Activated T-cell treated with anti-CD3 and anti-CD28 coated beads for 1 hour (primary cell): ENCODE measurements at places on chromosomes 3 and 15.

- no peak for DNase-seq
These were observed 266.6 kb upstream of the SLITRK3 start for GRCh38 chr3:165462636-165463334.

DNA sequence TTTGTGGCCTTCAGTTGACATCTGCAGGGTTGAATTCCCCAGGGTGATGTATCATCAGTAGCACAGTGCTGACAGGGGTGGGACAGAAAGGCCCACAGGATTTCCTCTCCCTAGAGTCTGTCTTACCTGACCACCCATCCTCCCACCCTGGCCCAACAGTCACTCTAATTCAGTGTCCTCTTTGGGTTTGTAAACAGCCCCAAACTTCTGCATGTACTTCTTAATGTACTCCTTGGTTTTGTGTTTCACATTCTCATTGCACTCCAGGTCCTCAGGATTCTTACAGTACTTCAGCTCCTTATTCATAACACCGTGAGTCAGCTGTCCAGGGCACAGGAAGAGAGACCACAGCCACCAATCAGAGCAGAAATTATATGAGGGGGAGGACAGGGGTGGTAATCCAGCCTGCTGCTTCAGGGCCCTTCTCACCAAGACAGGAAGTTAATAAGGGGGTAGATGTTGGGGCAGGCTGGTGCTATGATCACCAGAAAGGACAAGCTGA is 37.5 kb downstream of the NBEAL2 start:
- DNase-seq: no peak

DNA sequence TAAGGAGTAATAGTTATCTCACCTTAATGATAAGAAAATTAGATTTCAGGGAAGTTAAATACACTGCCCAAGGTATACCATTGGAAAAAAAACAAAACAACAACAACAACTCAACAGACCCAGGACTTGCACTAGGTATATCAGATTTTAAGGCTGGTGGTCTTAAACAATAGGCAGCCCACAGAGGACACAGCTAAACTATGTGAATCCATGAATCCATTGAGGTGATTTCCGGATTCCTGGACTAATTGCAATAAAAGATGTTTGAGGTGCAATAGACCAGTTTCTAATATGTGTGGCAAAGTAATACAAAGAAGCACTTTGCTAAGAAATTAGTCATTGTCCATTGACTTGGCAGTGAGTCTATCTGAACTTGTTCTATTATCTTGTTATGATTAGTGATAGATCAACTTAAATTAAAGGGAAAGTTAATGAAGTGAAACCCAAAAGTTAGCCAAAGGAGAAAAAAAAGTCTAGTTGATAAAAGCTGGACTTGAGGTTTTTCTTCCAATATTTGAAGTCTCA is 60.9 kb upstream of the MAGI1 start:
- no peak for DNase-seq

DNA sequence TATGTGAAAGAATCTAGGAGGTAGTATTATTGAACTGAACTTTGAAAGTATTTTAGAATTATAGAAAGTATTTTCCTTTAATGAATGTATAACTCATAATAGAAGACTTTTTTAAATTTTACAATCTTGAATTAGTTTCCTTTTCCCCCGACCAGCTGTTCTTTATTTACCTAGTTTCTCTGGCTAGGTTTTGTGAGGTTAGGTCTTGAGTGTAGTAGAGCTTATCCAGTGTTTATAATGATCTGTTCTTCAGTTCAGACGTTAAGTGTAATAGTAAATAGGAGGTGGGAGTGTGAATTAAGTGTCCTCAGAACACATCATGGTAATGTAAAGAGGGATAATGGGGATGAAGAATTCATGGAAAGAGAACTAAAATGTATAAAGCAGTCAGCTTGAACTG is 93.8 kb downstream of the MYRIP start:
- DNase-seq: no peak

DNA sequence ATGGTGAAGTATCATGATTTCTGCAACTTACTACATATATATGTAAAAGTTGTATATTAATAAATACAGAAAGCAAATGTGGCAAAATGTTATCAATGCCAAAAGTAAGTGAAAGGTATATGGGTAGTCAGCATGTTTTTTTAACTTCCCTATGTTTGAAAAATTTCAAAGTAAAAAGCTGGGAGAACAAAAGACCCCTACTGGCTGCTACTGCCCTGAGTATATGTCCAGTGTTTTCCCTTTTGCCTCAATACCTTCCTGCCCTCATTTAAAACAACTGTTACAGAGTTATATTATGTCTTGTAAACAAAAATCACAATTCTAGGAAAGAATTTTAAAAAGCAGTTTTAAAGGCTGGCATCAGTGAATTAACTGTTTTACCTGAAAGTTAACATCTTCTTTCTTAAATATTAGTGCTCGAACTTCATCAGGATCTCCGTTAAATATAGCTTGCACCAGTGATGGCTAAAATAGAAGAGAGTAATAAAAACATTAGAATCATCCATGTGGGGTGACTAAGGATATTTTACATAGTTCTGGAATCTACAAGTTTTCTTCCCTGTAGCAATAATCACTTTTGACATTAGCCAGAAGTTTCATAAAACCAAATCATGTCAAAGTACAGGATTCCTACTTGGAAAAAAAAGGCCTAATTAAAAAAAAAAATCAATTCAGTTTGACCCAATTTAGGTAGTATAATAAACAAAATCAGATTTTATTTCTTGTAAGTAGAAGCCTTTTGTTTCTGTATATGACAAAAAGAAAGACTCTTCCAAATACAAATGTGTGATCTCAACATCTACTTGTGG is 2.7 kb downstream of the ANKRD28 start:
- no peak for DNase-seq

GRCh38 chr3:32440611-32441350 is 49.1 kb downstream of the CMTM7 start:
- DNase-seq: no peak

GRCh38 chr3:140399871-140400270 is 278.0 kb upstream of the TRIM42 start:
- no peak for DNase-seq

GRCh38 chr3:81592101-81592500 is 169.3 kb downstream of the GBE1 start:
- DNase-seq: no peak

DNA sequence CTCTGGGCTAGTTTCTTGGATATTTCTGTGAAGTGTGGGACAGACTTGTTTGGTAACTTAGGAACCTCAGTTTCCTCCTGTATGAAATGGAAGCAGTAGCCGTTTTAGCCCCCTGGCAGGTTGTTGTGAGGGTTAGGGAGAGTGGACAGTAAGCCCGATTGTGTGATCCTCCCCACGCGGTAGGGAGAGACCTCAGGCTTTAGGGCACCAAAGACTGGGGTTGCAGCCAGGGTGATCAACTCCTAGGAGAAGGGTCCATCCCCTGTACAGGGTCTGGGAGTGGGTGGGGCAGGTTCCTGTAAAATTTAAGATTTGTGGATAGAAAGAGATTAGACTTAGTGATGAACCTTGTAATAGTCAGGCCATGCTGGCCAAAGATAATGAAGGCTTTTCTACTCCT is 120.5 kb downstream of the SMAD6 start:
- no peak for DNase-seq

GRCh38 chr3:139564294-139564861 is 24.8 kb upstream of the RBP1 start:
- no peak for DNase-seq

DNA sequence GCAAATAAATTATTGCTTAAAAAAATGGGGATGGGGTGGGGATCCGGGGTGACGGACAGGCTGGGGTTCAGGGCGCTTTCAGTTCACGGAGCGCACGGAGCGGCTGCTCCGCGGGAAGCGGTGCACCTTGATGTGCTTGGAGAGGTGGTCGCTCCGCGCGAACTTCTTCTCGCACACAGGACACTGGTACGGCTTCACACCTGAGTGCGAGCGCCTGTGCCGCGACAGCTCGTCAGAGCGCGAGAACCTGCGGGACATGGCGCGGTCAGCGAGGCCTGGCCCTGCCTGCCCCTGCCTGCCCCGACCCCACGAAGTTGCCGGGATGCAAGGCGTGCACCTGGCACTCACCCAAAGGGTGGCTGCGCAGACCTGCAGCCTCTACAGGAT is 13.6 kb downstream of the KLF15 start:
- no peak for DNase-seq

- no peak for DNase-seq
These were observed 42.2 kb downstream of the RIOX2 start for GRCh38 chr3:97930018-97930417.

DNA sequence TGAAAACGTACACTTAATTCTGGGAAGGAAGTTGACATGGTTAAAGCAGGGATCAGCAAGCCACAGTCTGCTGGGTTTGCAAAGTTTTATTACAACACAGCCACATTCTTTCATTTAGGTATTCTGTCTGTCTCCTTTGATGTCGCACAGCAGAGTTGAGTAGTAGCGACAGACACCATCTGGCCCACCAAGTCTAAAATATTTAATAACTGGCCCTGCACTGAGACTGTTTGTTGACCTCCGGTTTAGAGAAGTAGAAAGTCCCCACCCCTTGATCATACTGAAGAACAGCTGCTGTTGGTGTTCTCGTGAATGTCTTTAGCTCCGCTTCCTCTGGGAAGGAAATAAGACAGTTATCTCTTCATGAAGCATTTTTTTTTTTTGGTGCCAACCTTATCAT is 66.2 kb downstream of the MCTP2 start:
- DNase-seq: no peak

- DNase-seq: no peak
These were observed 47.0 kb upstream of the RBP1 start for GRCh38 chr3:139586420-139587017.

DNA sequence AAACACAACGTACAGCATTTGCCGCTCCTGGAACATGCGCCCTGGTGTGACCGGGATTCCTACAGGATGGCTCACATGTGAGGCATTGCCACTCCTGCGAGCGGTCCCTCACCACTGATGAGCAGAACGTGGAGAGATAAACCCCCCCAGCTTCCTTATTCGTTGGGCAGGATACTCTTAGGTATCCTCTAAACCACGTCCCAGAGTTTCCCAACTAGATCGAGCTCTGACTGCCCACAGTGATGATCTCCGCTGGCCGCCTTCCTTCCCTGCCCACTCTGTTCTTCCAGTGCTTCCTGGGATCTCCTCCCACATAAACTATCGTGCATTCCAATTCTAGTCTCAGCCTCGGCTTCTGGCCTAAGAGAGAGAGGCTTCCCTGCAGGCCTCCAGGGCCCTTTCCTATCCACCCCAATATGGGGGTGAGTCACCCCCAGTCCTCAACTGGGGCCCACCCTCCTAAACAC is 91.8 kb downstream of the TOP2B start:
- no peak for DNase-seq

DNA sequence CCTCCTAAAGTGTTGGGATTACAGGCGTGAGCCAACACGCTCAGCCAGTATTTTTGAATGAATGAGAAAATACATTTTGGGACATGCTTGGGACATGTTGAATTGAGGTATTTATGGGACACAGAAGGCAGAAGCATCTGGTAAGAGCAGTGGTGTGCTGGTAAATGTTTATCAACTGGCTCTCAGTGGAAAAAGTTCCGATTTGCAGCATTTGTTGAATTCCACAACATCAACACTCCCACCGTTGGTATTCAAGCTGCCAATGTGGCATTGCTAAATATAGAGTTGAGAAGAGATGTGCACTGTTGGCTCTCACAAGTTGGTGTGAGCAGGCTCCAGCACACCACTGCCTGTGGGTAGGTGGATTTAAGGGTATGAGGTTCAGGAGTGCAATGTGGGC is 35.8 kb upstream of the LRRFIP2 start:
- DNase-seq: no peak

DNA sequence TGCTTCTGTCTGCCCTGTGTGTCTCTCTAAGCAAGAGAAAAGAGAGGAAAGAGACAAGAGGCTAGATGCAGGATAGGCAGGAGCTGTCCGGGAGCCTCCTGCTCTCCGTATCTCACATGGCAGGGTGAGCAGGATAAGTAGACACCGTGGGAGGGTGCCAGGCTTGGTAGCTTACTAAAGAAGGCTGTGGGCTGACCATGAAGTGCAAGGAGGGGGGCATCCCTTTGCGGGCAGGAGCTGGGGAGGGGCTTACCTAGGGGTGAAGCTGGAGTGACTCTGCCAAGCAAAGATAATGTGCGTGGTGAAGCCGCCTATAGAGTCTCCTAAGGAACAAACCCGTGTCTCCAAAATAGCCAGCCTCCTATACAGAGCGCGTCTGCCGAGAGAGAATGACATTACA is 33.7 kb upstream of the TMC3 start:
- DNase-seq: no peak

DNA sequence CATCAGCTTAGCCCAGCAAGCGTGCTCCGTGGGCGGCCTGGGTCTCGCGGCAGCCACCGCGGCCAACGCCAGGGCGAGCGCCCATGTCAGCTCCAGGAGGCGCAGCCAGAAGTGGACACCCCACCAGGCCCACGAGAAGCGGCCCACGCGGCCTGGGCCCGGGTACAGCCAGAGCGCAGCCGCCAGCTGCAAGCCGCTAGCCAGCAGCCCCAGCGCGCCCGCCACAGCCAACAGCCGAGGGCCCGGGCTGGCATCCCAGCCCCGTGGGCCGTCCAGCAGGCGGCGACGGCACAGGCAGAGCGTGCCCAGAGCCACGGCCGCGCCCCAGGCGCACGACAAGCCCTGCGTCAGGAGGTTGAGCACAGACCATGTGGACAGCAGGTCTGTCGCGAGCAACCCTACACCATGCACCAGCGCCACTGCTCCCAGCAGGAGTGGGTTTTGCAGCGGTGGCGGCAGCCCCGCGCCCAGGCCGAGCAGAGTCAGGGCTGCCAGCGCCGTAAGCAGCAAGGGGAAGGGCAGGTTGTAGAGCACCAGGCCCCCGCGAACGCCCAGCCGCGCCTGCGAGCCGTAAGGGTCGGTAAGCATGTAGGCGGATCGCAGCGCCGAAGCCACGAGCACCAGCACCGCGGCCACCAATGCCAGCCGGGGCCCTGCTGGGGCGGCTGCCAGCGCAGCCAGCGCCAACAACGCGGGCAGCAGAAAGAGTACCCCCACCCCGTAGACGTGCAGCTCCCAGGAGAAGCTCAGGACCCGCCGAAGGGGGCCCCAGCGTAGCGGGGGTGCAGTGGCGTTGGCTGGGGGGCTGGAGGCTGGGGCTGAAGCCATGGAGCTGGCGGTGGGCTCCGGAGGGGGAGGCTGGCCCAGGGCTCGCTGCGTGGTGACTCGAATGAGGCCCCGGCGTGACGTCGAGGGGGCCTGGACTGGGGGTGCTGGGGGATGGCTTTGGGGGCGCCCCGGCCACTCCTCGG is 4.9 kb downstream of the PRRT3 start:
- no peak for DNase-seq

- no peak for DNase-seq
These were observed 27.1 kb upstream of the VPS8 start for GRCh38 chr3:184784731-184785500.

GRCh38 chr3:131361464-131362421 is 19.8 kb upstream of the NUDT16 start:
- DNase-seq: no peak
